Upper lobe of left lung (tissue), 6 donors: ENCODE measurements at places on chromosomes 16 and 17. TPM values are rescaled to one million over a fixed set of nuclear protein-coding genes. Genes with fewer than 3 reads are reported as not detected.
A peak's percentile ranks its signal among the peaks of the same experiment; 100 is the strongest.

C1QTNF1 gene
- total RNA-seq = 14.4 TPM

CRYBA1 gene
- total RNA-seq = not detected

ALOX12 gene
- total RNA-seq = 0.33 TPM

SALL1 gene
- total RNA-seq = not detected

CX3CL1 gene
- 106 TPM for total RNA-seq

HS3ST3B1 gene
- 7.2 TPM for total RNA-seq

ALDH3A1 gene
- total RNA-seq = 72.8 TPM

TLCD1 gene
- total RNA-seq = 4.1 TPM

KRT26 gene
- not detected for total RNA-seq

GRCh38 chr17:72702136-72702735 lies 390.3 kb downstream of the SLC39A11 start:
- no peak for DNase-seq

DNA sequence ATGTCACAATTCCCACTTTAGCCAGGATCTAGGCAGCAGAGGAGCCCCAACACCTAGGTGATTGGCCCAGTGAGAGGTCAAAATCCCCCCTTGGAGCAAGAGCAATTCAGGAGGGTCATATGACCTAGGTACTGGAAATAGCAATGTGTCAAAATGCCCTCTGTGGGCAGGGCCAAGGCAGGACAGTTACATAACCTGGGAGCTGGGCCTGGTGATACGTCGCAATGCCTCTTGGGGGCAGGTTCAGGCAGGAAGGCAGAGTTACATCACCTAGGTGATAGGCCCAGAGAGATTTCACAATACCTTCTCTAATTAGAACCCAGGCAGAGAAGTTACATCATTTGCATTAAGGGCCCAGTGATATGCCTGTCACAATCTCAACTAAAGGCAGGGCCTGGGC lies 1906.3 kb downstream of the TP53TG3F start:
- DNase-seq = no peak

DNA sequence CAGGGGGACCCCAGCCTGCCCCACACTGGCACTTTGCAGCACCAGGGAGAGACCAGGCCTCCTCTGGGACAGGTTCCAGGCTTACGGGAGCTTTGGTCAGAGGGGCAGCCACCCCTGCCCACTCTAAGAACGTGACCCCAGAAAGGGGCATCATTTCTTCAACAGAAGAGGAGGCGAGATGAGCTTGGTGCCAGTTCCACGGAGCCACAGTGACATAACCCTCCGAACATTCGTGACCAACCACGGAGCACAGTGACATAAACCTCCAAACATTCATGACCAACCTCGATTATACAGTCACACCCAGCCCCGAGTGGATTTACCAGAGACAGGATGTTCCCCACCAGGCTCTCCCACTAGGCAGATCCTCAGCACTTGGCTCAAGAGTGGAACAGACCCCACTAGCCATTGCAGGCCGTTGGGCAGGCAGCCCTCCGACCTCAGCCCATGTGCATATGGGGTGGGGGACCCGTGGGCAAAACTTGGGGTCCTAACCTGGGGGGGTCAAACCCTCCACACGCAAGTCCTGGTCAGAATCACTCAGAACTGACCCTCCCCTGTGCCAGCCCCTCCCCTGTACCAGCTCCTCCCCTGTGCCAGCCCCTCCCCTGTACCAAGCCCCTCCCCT lies 112.9 kb downstream of the METRNL start:
- peak; percentile 31 for DNase-seq

GRCh38 chr17:77304746-77305473 lies 164.1 kb downstream of the SEC14L1 start:
- DNase-seq = no peak

GRCh38 chr16:63061319-63061718 lies 1025.1 kb upstream of the CDH8 start:
- no peak for DNase-seq

- DNase-seq = no peak
Observed at GRCh38 chr16:19046062-19046461, 21.4 kb upstream of the COQ7 start.

DNA sequence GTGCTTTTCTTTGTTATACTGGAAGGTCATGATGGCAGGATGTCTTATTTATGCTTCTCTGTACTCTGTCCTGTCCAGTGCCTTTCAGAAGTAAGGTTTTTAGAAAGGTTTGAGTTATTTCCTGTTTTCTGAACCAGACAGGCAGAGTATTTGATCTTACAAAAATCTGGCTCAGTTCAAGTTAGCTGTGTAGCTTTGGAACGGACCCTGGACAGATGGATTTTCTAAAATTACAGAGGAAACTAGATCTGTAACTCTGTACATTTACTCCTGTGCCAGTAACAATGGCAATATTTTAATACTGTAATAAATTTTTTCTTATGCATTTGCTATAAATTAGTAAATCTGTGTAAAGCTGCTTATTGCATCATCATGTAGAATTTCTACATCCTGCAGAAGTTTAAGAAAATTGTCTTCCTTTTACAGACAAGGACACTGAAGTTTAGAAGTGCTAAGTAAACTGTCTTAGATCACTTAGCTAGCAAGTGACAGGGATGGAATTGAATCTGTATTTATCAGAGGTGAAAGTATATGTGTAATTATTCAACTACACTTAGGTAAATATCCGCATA lies 347.6 kb downstream of the WWOX start:
- no peak for DNase-seq

DNA sequence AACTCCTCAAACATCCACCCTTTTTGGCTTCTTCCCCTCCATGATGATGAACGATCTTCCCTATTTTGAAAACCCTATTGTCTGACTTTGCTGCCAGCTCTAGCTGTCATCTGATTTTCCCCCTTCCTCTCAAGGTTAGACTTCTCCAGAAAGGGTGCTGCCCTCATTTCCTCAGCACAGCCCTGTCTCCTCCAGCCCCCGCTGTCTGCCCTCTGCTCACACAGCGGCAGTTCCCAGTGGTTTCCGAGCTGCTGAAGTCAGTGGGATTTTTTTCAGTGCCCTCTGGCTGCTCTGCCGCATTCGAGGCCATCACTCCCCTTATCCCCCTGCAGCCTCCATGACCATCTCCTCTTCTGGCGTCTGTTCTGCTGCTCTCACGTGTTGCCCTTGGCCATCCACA lies 26.6 kb upstream of the C17orf107 start:
- no peak for DNase-seq

DNA sequence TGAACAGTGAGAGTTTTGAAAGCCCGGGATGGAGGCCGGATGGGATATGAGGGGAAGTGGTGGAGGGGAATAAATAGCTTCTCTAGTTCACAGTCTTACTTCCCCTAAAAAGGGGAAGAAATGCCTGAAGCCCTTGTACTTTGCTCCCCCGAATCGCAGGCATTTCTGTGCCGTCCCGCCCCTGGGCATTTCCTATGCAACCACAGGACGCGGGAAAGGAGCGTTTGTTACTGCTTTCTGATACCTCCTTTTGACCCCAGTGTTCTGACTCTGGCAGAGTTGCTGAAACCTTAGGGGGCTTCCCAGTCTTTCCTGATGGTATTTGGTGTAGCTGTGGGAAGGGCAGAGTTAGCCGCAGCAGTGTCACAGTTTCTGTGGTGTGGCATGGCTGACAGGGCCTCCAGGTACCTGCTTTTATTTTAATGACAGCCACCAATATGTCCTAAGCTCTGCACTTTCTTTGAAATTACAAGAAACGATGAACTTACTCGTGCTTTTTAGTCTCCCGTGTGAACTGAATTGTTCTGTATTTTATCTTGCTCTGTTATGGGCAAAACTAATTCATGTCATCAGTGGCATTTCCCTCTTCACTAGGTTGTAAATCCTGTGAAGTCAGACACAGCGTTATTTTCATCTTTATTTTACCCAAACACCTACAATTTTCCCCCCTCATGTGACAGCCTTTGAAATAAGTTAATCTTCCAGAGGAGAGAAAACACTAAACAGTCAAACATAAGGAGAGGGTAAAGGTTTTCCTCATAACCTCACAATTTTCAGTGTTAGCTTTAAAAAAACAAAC lies 27.1 kb downstream of the USP10 start:
- peak; percentile 42 for DNase-seq

- DNase-seq = no peak
Observed at GRCh38 chr17:61280338-61280737, 119.3 kb upstream of the TBX2 start.

DNA sequence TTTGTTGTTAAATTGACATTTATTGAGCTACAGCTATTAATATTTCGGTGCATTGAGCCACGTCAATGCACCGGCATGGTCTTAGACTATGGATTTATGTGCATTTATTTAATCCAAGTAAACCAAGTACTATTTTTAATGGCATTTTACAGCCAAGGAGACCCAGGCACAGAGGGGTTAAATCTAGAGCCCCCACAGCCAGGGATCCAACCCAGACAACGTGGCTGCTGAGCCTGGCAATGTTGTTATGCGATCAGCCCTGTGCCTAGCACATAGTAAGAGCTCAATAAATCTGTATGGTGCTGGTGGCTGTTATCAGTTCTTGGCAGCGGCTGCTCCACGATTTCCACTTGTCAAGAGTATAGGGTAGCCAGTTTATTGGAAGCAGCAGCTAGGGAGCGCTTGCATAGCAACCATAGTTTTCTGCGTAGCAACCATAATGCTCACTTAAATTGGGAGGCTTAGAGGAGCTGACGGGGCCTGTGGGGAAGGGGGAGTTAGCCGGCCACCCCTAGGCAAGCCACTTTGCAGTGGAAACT lies 541 bp upstream of the RBBP6 start:
- peak; percentile 62 for DNase-seq

DNA sequence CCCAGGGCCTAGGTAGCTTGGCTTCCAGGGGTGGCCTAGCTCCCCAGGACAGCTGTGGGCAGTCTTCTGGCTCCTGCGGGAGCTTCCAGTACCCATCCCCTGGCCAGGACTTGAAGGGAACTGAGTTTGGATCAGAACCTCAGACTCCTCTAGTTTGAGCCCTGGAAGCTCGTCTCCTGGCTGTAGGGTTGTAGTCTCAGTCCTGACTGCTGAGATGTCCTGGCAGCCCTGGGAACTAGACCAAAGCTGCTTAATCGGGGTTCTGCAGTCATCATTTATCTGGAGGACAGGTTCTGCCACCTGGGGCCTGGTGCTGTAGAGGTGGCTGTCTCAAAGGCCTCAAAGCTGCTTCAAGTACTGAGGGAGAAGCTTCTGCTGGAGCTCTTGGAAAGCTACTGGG lies 163.7 kb downstream of the WSCD1 start:
- DNase-seq = no peak

DNA sequence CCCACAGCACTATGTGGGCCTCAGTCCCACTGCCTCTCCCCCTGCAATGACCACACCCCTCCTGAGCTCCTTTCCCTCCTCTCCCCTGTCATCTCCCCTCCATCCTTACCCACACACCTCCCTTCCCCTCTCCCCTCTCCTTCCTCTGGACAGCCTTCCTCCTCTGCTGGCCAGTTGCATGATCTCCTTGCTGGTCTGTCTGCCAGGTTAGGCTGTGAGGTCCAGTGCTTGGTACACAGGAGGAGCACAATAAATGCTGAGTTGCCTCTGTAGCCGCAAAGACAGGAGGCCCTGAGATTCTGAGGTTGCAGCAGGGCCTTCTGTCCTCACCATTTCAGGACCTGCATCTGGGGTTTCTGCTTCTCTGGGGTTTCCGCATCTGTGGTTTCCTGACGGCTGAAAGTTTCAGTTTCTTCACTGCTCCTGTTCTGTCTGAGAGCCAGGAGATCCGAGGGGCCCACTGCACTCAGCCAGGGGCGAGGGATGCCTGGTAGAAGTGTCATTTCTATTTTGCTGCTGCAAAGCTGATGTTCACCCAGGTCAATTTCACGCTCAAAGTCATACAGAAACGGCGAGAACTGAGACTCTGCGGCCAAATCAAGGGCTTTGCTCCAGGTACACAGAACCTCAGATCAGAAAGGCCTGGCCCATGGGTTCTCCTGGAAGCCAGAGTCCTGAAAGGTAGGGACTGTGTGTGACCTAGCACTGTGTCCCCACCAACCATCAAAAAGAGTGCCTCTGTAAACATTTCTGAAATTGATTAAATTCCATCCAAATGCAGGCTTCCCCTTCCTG lies 4.6 kb upstream of the SLC12A3 start:
- DNase-seq = no peak

DNA sequence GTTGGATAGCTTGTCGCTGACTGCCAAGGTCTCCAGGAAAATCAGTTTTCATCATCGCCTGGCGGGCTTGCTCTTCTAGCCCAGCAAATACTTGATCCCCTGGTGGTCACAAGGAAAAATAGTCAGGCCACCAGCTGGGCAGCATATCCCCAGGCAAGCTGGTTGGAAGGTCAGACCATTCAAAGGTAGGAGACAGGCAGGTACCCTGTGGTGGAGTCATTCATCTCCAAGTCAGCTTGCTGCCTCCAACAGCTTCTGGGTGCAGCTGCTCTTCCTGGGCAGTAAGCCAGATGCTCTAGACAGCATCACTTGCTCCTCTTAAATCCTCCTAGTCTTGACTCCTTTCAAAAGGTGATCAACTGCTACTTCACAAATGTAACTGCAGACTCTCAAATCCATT lies 16.0 kb downstream of the ZNF821 start:
- no peak for DNase-seq

- DNase-seq = no peak
Observed at GRCh38 chr16:79728048-79728922, 127.7 kb upstream of the MAF start.

GRCh38 chr17:19744492-19744891 lies 3.6 kb downstream of the ALDH3A1 start:
- no peak for DNase-seq

- no peak for DNase-seq
Observed at GRCh38 chr16:83737729-83738354, 69.9 kb upstream of the HSBP1 start.

DNA sequence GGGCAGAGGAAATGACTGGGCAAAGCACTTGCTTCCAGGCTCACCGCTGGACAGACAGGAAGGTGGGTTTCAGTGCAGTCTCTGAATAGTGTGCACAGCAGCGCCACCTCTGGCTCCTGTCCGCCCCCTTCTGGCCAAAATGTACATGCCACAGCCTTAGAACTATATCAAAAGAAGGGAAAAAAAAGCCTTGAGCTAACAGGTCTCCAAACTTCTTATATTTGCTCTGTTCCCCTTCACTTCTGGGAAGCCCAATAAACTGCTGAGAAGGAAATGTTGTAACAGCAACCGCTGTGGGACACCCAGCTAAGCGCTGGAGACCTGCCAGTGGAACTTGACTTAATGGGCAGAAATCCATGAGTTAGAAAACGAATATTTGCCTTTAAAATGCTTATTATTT lies 17.5 kb downstream of the COG7 start:
- DNase-seq = no peak

GRCh38 chr16:87173294-87173893 lies 143.8 kb downstream of the C16orf95 start:
- no peak for DNase-seq

DNA sequence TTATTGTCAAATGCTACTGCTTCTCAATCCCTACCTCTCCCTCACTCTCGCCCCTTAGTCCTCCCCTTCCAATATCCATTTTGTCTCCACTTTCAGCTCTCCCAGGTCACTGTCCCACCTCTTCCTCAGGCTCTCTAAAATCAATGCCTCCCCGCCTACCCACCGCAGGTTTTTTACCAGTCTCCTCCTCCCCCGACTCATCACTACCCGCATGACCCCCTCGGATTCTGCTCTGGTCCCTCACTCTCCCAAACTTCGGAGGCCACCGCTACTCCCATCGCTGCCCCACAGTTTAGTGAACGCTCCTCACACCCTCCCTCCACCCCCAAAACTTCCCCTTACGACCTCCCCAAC lies 513 bp downstream of the CRLF3 start:
- DNase-seq = no peak

GRCh38 chr16:5422643-5423496 lies 325.3 kb upstream of the EEF2KMT start:
- no peak for DNase-seq

- peak; percentile 83 for DNase-seq
Observed at GRCh38 chr16:1781254-1781653, 1.1 kb downstream of the SPSB3 start.
